Activated T-helper 2 cell treated with anti-CD3 and anti-CD28 coated beads, Interferon-gamma antibody, Interleukin-2, Interleukin-4, amounts not matched to agents 10 μg/mL and 5 μg/mL and 100 μg/mL, durations not matched to agents 14 hours and 24 hours and 36 hours (primary cell): ENCODE measurements at places on chromosomes 2 and 18. TPM values are rescaled to one million over a fixed set of nuclear protein-coding genes. Genes with fewer than 3 reads are reported as not detected.

DNA sequence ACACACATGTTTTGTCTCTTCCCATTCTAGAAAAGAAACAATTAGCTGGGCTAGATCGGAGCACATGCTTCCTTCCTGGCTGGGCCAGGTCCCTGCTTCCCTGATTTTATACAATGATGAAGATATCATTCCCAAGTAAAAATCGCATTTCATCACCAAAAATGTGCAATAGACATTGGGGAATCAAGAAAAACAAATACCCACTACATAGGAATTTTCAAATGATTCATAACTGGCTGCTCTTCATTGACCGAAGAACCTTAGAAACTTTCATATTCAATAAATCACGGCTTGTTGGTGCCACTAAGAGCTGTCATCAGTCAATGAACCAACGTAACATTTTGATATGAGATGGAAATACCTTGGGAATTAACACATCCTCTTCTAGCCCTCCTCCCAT, 373.6 kb upstream of the TRIB2 start:
- no peak for DNase-seq

- no peak for DNase-seq
Measured at GRCh38 chr2:128499367-128500137, 180.9 kb upstream of the HS6ST1 start.

DNA sequence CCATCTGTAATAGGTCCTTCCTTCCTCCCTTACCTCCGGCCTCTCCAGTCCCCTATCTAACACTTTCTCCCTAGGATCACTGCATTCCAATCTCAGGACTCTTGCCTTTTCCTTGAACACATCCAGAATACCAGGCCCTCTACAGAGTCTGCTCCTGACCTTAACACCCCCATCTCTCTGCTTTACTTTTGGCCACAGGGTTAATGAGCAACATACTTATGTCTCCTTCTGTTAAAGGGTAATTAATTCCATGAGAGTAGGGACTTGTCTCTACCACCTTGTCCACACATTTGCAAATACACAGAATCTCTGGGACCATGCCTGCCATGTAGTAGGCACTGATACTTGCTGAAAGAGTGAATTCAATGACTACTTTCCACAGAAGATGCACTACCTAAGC, 94.9 kb downstream of the COBLL1 start:
- no peak for DNase-seq

Gene PRSS56
- not detected in 2 replicates for total RNA-seq

DNA sequence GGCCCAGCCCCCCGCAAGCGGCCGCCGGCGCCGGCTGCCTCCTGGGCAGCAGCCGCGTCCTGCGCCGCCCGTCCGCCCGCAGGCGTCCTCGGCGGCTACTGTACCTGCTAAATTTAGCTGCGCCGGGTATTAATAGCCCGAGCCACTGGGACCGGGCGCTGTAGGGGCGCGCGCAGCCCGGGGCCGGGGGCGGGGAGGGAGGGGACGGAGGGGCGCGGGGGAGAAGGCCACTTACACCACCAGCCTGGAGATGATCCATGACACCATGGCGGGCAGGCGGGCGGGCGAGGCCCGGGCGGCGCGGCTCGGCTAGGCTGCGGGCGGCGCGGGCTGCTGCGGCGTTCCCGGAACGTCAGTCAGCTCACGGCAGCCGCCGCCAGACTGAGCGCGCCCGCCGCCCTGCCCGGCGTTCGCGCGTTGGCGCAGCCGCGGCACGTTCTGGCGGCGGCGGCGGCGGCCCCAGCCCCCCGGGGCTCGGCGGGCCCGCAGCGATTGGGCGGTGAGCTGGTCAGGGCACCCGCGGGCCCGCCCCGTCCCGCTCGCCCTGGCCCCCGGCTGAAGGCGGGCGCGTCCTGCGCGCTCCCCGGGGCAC, at the start of gene REEP1:
TSS of gene REEP1 (minus strand) at position 383 of the 592 bp plus-strand sequence. CDS start at position 267, 116 bp downstream.
- DNase-seq = no peak

Gene CRYBA2
- not detected in 2 replicates for total RNA-seq

GRCh38 chr2:129755786-129756185, 223.7 kb upstream of the RAB6C start:
- DNase-seq = no peak

Gene PSD4
- total RNA-seq = 313 and 319 TPM in 2 replicates

GRCh38 chr2:170707821-170708795, 7.0 kb upstream of the SP5 start:
- DNase-seq = no peak
